ENCODE measurements at places on chromosomes 5 and 9. TPM values are rescaled to one million over a fixed set of nuclear protein-coding genes. Genes with fewer than 3 reads are reported as not detected.

DNA sequence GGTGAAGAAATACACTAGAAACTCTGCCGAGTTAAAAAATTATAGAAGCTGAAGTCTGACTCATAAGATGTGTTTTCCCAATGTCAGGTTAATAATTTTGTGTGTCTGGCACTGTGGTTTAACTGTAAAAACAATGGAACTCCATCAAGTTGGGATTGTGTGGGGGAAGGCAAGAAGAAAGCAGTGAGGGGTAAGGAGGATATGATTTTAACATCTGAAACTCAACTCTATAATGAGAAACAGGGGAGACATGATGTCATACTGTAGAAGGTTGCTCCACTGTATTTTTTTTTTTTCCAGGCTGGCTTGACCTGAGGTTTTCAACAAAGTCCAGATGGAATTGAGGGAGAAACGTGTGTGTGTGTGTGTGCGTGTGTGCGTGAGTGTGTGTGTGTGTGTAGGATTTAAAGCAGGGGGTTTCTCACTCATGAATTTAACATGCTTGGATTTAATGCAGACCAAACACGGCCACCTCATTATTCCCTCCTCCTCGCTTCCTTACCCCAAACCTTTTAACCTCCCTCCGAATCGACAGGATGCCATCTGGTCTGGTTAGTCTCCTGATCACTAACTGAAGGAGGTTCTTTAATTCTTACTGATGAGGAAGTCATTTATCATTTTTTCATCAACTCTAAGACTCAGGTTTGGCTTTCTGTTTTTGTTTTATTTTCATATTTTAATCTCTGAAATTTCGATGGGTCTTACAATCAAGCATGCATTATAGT is 140.2 kb upstream of the LPAR1 start:
- no peak for DNase-seq

DNA sequence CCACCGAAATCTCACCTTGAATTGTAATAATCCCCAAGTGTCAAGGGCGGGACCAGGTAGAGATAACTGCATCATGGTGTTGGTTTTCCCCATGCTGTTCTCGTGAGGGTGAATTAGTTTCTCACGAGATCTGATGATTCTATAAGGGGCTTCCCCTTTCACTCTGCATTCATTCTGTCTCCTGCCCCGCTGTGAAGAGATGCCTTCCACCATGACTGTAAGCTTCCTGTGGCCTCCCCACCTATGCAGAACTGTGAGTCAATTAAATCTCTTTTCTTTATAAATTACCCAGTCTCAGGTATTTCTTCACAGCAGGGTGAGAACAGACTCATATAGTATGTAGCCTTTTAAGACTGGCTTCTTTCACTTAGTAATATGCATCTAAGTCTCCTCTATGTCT is 128.1 kb upstream of the NR5A1 start:
- no peak for DNase-seq

GRCh38 chr5:148791696-148792095 is 34.7 kb upstream of the ADRB2 start:
- DNase-seq: no peak

GRCh38 chr9:35516479-35516878 is 26.6 kb downstream of the RUSC2 start:
- peak; percentile 51 for DNase-seq

- no peak for DNase-seq
Observed at GRCh38 chr5:135171336-135171735, 137.3 kb upstream of the PITX1 start.

GRCh38 chr5:31007672-31008071 is 185.8 kb upstream of the CDH6 start:
- DNase-seq: no peak

DNA sequence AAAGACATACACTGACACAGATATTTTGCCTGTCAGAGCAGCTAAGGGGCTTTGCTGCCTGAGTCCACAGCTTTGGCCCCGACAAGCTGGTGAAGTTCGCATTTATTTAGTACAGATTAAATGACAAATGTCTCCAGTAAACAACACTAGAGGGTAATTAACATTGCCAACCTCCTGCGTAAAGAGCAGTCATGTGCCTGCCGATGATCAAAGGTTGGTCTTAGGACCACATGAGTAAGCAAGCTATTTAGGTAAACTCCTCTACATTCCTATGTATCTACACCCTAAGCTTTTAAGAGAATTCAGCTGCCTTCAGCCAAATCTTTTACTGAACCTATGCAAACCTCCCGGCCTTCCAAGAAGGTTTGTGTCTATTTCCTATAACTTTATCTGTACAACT is 73.0 kb upstream of the PJA2 start:
- no peak for DNase-seq

DNA sequence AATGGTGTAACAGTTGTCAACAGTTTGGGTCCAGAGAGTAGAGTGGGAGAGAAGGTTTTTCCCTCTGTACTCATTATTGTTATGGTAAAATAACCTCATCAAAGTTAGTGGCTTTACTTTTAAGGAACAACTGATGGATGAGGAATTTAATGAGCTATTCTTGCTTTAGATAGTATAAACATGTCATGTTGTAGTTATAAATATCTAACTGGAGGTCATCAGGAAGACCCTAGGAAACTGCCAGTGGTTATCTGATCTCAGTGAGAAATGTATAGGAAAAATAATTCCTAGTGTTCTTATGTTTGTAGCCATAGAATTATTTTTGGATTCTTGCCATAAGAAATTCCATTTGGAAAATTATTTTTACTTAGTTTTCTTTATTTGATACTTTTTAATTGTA is 4.1 kb downstream of the ERCC6L2 start:
- no peak for DNase-seq

DNA sequence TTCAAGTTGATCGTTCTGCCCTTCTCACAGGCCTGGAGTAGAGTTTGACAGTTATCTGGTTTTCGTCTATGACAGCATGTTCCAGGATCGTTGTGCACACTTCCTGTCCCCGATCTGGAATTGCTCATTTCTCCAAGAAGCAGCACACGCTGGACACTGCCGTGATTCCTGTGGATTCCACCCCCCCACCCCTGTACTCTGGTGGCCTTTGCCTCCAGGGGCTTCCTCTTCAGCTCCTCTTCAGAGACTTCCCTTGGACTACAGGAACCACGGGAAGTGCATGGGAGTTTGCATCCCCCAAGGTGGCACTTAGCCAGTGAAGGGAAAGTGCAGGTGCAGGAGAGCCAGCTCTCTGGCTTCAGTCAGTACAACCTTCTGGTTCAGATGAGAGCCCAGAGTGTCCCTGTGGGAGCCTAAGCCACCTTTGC is 160.7 kb downstream of the CACNA1B start:
- DNase-seq: no peak

GRCh38 chr5:18653216-18653752 is 1019.0 kb downstream of the TAF11L14 start:
- DNase-seq: no peak

DNA sequence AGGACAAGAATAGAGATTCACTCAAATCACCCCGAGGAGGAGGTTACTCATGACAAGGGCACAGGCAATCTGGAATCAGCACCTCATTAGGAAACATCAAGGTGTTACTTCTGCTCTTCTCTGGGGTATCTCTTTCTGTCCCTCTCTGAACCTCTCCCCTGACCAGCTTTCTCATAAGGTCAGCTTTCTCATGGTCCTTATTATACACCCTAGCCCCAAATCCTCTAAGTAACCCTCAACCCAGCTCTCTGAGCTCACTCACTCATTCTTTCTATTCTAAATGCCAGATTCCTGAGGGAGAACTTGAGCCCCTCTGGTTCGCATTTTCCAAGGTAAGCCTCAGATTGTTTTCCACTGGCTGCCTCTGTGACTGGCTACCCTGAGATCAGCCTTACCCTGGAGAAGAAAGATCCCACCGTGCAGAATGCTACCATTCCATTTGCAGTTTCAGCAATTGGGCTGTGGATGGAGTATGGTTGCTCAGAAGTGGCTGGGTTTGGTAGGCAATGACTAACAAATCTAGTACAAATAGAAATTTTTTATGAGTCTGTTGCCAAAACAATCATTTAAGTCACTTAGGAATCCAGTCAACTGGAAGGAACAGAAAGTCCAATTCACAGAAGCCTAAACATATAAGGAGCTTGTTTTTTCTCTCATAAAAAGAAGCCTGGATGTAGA is 9.0 kb upstream of the TIMD4 start:
- no peak for DNase-seq

DNA sequence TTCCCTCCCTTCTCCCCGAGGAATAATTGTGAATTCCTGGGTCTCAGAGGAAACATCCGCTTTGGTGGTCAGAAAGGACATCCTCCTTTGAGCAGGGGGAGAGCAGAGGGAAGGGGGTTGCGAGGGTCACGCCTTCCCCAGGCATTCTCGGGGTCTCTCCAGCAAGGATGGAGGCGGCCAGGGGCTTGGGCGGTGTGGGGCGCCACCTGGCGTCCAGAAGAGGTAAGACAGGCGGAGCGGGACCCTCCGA is 129.1 kb downstream of the KCNIP1 start:
- no peak for DNase-seq

DNA sequence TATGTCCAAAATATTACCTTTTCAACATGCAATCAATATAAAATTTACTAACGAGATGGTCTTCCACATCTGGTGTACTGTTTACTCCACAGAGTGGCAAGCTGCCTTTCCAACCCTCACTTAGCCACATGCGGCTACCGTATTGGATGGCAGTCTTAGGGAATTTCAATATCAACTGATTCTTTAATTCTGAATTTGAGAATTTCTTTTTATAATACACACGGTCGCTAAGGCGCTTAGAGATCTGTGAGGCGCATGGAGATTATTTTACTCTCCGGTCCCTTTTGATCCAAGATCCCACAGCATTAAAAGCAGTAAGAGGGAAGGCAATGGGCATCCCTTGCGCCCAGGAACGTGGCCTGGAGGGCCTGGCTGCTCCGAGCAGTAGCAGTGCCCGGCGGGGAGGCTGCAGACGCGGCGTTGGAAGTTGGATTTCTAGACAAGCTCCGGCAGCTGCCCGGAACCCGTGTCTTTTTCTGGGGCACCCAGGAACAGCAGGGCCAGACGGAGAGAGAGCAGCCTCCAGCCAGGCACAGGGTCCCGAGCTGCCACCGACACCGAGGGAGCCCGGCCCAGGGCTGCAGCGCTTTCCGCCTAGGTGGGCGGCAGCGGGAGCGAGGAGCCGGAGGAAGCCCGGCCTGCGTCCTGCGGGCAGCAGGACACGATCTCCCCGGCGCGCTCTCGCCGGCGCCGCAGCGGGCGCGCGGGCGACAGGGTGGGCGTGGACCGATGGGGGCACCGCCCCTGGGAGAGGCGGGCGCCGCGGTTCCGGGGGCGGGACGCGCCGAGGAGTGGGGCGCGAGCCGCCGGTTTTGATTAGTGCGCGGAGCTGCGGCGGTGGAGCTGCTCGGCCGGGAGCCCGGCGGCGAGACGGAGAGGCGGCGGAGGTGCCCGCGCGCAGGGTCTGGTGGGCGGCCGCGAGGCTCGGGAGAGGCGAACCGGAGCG is at the start of gene UGCG:
UGCG (plus strand) TSS at position 819 of the 946 bp plus-strand sequence. CDS start 402 bp downstream, outside the sequence.
- DNase-seq: peak; percentile 89

DNA sequence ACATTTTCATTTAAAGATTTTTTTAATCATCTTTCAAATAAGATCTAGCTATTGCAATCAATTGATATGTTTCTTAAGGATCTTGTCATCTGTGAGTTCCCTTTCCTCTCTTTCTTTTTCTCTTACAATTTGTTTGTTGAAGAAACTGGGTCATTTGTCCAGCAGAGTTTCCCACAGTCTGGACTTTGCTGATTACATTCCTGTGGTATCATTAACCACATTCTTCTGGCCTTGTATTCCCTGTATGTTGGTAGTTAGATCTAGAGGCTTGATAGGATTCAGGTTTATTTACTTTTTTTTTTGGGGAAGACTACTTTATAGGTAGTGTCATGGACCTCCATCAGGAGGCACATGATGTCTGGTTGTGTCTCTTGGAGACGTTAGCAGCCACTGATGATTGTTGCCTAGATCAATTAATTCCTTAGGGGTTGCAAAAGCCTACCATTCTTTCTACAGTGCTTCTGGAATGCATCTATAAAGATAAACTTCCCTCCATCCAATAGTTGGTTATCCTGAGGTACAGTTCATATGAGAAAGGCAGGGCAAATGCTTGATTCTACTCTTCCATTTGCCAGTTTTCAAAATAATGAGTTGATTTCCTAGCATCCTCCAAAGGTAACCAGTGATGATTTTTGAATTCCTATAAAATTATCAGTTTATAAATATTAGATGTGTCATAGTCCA is 14.3 kb downstream of the PDE8B start:
- DNase-seq: no peak

GRCh38 chr9:136748666-136749611 is 614 bp upstream of the LCN6 start:
- DNase-seq: no peak

GRCh38 chr5:149450199-149450598 is 71.1 kb upstream of the IL17B start:
- DNase-seq: no peak

GRCh38 chr5:142310803-142311202 is 14.0 kb downstream of the SPRY4 start:
- no peak for DNase-seq

GRCh38 chr5:95508550-95508949 is 46.2 kb downstream of the SKIC3 start:
- DNase-seq: no peak

GRCh38 chr9:91664663-91665062 is 241.0 kb upstream of the NFIL3 start:
- DNase-seq: no peak

- DNase-seq: no peak
Observed at GRCh38 chr5:14942212-14942611, 70.6 kb upstream of the ANKH start.

GRCh38 chr9:131808291-131808690 is 68.4 kb upstream of the RAPGEF1 start:
- no peak for DNase-seq

DNA sequence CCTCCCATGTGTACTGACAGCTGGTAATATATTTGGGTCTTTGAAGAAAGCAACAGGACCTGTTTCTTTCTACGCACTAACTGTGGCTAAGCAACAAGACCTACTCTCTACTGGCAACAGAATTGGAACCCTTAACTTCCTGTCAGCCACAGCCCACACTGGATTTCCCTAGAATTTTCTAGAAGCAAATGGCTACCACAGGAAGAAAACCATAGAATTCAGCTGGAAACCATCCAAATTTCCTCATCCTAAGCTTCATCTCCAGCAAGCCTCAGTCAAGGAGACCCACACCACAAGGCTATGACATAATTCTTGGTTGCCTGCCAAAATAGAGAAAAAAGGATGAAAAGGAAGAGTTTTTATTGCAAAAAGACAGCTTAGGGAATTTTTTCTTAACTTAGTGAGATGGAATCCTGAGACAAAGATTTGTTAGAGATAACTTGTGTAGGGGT is 171.8 kb upstream of the TNC start:
- no peak for DNase-seq

The SPATA31E1 gene
- total RNA-seq: not detected

The PCDHGB1 gene
- 1.1 TPM for total RNA-seq

The CER1 gene
- not detected for total RNA-seq

The HBEGF gene
- 5.4 TPM for total RNA-seq

The ACOT12 gene
- total RNA-seq: not detected

The CDH12 gene
- not detected for total RNA-seq

The CDX1 gene
- total RNA-seq: not detected

The IL5 gene
- not detected for total RNA-seq

Measured in NCI-H460 (cell line).